ENCODE measurements at places on chromosomes 2 and 18.

GRCh38 chr18:12296457-12296856, 11.6 kb upstream of the TUBB6 start:
- DNase-seq, result no peak

DNA sequence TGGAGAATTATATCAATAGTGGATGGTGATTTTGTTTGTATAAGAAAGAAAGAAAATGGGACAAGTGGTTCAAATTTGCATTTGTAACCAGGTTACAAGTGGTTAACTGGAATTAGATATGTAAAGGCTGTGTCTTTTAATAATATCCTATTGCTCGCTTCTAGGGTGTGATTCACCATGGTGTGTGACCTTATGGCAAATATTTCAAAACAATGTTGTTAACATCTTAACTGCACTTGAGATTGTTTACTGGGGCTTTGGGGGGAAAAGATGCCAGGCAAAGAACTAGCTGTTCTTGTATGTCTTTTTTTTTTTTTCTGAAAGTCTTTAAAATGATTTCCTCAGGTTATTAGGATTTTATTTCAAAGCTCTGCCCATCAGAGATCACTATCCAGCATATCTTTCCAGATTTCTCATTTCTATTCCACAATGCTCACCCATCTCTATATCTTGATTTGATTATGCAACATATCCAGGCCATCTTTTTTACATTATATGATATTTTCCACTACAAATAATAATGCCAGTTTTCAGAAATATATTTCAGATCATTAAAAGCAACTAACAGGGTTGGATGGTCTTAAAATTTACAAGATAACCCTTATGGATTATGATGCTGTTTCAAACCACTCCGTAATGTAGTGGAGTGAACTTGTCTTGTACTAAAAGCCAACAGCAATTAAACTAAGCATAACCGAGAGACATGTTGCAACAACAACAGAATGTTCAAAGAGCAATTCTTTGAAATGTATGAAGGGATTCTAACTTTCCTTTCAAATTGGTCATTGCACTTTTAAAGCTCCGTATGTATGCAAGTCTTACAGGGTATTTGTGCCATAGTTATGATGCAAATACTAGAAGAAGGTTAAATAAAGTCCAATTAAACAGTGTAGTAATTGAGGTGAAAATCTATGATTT, 341.5 kb upstream of the ETAA1 start:
- no peak for DNase-seq

- DNase-seq, result no peak
Measured at GRCh38 chr2:75604484-75604883, 42.1 kb upstream of the MRPL19 start.

GRCh38 chr18:75073654-75074053, 135.3 kb downstream of the PTGR3 start:
- DNase-seq, result no peak

DNA sequence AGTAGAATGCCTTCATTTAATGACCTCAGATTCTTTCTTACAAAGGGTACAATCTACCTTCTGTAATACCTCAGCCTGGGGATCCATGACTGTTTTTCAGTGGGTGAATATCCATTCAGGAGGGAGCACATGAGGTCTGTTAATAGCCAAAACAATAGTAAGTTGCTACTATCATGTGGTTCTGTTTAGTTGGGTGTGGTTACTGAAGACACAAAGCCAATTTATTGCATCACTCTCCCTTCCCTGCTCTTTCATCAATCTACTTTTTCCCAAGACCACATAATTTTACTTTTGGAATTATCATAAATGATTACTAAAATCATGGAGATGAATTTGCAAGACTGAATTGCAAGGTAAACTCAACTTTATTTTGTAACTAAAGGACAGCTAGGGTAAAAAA, 254.2 kb downstream of the GALNT13 start:
- no peak for DNase-seq

Data from activated CD4-positive, alpha-beta T cell treated with anti-CD3 and anti-CD28 coated beads for 24 hours (primary cell).